Activated CD8-positive, alpha-beta memory T cell treated with anti-CD3 and anti-CD28 coated beads, Interleukin-2, amount 50 U/mL, for 48 hours (primary cell): ENCODE measurements at places on chromosomes 16 and 17.

- DNase-seq = no peak
Observed at GRCh38 chr16:739560-740458, 988 bp downstream of the CIAO3 start.

DNA sequence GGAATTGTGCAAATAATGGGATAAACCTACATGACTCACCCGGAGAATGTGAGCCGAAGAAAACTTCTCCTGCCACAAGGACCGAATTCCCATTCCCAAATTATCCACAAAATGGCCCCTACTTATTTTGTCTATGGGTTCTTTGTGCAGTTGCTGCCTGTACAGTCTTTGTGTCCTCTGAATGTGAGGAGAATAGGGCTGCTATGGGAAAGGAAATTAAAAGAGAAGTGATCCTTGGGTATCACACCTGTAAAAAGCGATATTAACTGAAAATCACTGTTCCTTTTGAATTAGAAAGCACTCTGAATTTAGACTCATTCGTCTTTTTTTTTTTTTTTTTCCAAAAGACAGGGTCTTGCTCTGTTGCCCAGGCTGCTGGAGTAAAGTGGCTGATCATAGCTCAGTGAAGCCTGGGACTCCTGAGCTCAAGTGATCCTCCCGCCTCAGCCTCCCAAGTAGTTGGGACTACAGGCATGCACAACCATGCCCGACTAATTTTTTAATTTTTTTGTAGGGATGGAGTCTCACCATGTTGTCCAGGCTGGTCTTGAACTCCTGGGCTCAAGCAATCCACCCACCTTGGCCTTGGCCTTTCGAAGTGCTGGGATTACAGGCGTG, 45.4 kb downstream of the CHD9 start:
- DNase-seq = no peak

DNA sequence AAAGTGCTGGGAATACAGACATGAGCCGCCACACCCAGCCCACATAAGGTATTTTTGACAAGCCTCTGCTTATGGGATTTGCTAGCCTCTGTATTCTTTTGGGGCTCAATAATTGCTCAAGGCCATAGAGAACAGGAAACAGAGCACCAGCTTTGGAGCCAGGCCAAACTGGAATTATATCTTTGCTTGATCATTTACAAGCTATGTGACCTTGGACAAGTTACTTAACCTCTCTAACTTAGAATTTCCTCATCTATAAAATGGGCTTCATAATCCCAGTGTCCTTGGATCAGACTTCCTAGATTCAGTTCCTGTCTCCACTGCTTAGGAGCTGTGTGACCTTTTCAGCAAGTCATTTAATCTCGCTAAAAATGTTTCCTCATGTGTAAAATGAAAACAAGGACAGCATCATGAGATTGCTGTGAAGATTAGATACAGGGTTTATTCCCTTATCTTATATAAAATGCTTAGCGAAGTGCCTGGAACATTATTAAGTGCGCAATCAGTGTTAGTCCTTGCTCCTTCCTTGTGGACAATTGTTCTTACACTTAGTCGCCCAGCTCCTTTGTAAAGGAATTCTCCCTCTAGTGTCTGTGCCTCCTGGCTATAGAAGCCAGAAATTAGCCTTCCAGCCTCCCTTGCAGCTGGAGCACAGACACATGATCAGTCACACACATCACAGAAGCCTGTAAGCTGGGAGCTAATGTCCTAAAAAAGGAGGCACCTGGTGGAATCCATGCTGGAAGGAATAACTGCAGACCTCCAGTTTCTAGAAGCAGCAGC, 16.6 kb downstream of the KRT9 start:
- no peak for DNase-seq

GRCh38 chr16:88014954-88015805, 63.9 kb downstream of the BANP start:
- no peak for DNase-seq

DNA sequence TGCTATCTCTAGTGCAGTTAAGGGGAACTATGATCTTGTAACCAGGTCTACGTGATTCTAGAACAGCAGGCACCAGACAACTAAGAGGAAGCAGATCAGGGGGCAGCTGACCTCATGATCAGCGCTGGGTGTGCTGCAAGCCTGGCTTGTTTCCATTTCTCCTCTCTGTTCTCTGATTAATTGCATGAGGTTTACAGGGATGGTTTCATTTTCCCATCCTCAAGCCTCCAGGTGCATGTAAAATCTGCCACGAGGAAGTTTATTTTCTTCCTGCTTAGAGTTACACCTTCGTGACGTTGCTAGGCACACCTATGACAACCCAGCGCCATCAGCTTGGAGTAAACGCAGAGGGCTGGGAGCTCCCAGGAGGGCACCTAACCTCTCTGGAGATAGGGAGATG, 4.3 kb upstream of the NUPR1 start:
- no peak for DNase-seq

- no peak for DNase-seq
Observed at GRCh38 chr16:81586977-81587625, 142.5 kb downstream of the CMIP start.

DNA sequence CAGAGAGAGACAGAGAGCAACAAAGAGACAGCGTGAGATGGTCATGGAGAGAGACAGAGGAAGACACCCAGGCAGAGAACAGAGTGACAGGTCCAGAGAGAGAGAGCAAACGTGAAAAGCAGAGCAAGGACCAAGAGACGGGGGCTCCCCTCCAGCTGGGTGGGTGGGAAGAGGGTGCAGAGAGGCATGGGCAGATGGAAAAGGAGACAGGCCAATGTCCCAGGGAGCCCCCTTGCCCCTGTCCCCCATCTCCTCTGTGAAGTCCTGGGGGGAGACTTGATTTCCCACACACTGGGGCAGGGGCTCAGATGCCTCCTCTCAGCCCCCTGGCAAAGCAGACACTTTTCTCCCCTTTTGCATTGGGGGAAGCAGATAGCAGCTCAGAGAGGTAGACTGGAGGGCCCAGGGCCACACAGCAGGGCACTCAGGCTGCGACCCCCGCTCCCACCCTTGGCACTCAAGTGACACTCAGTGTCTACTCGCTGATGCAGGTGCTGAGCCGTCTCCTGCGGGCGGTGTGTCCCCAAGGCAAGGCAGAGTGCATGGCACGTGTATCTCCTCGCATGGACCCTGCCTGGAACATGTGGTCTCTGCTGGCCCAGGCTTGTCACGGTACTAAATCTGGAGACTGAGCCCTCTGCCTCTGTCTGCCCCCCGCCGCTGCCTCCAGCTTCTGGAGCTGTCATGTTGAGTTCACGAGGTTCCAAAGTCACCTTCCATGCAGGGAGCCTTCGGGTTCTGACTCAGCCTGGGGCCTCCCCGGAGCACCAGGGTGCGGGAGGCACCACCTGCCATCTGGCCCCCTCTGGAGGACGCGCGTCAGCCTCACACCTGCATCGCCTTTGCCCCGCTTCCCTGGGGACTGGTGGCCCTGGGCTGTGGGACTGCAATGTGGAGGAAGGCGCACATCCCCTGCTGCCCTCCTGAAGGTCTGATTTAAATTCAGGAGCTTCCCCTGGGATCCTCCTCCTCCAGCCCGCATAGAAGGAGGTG, 215.9 kb upstream of the GSE1 start:
- no peak for DNase-seq

- no peak for DNase-seq
Observed at GRCh38 chr16:68202091-68202519, 33.8 kb downstream of the ESRP2 start.

DNA sequence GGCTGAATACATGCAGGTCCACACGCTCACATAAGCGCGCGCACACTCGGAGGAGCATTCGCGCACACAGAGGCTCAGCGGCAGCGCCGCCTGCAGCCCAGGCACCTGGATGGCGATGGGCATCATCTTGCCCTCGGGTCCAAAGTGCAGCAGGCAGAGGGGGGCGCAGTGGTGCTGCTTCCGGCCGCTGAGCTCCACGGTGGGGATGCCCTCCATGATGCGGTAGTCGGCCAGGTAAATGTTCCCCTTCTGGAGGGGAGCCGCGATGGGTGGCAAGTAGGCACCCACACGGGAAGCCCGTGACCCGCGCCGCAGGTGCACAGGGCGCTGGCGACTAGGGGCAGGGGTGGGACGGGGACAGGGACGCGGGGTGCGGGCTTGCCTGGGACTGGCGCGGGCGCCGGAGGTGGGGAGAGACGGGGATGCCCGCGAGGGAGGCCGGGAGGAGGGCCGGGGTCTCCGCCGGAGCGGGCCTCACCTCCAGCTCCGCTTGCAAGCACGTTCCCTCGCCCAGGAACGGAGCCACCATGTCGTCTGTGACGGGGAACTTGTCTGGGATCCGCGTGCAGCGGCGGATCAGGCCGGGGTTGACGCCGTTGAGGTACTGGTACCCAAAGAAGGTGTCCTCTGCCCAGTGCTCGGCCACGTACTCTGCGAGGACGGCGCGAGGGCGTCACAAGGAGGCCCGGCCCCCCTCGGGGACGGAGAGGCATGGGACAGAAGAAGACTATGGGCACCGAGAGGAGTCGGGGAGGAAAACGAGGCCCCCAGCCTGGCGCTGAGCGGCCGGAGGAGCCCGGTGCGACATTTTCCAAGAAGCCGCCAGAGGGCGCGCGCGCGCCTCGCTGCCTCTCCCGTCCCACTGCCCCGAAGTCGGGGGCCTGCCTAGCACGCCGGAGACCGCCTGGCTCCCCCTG, 8.0 kb downstream of the ALOX12B start:
- peak; percentile 94 for DNase-seq

- peak; percentile 89 for DNase-seq
Observed at GRCh38 chr17:74210191-74211140, 2.9 kb upstream of the TTYH2 start.

DNA sequence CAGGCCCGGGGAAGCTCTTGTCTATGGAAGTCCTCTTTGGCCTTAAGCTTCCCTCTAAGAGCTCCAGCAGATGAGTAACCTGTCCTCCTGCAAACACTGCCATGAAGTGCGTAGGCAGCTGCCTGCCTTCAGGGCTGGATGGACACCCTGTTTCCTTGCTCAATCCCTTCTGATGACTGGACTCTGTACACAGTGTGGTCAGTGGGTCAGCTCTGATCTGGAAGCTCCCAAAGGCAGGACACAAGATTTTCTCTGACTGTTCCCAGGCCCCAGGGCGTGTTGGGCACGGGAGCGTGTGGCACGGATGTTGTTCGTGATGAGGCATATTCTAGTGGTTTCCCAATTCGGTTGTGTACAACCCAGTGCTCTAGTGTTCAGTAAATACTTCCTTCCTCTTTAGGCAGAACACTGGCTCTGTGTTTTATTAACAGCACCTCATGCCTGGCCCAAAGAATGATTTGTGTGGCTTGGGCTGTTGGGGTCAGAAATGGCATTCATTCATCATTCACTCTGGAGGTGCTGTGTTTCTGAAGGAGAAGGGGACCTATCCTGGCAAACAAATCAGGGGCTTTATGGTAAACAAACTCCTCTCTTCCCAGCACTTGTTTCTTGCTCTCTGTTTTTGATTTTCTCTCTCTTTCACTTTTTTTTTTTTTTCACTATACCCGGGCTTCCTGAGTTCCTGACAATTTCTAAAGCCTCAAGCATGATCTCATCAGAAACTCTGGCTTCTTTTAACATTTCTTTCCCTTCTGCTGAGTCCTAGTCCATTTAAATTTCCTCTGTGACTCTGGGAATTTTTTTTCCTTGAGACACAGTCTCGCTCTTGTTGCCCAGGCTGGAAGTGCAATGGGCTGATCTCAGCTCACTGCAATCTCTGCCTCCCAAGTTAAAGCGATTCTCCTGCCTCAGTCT, 12.0 kb upstream of the RNF157 start:
- peak; percentile 68 for DNase-seq

DNA sequence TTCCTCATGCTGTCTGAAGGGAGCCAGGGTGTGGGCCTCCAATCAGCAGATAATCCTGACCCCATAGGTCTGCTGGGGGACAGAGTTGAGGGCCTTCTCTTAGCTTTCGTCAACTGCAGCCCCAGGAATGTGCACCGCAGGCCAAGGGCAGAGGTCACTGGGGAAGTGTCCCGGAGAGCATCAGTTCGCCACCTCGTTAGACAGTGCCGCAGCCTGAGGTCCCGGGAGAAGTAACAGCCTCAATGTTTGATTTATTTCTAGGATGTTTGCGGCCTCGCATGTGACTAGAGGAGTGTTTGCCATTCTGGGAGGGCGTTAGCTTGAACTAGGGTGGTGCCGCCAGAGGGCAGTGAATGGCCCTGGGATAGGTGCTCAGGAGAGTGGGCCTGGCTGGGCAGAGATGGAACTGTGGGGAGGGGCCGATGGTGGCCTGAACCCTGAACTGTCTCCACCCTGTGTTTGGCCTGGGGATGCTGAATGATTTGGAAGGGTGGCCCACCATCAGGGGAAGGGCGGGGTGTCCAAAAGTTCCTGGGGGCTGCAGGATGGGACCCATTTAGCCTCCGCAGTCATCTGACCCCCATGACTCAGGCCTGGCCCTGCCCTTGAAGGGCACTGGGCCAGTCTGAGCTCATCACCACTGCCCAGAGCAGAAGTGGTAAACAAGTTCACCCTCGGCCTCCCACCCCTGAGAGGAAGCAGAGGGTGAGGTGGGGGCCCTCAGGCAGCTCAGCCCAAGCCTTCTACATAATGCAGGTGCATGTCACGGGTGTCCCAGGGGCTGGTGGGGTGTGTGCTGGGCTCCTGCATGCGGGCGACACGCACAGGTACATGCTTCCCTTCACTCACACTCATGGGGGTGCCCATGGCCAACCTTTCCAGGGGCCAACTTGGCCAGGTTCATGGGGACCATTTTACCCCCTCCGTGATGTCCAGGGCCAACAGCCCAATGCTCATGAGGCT, 12.4 kb upstream of the TAC4 start:
- DNase-seq = no peak

DNA sequence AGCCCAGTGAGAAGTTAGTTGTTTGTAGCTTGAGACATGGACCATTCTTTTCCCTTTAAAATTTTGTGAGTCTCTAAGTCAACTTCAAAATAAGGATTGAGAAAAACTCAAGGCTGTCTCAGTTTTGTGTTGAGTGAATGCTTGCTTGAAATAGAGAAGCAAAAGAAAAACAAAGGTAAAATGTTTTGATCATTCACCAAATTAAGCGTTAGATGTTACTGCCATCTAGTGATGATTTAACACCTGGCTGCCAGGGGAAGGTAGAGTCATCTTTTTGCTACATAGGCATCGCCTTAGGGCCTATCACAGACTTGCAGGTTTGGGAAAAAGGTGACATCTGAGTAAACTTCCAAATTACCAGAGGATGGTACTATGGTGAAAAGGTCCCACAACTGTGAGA, 74.4 kb downstream of the PCTP start:
- DNase-seq = no peak

GRCh38 chr17:59330053-59330942, 1.2 kb upstream of the YPEL2 start:
- no peak for DNase-seq

- DNase-seq = no peak
Observed at GRCh38 chr16:58685084-58685449, 497 bp upstream of the SLC38A7 start.

DNA sequence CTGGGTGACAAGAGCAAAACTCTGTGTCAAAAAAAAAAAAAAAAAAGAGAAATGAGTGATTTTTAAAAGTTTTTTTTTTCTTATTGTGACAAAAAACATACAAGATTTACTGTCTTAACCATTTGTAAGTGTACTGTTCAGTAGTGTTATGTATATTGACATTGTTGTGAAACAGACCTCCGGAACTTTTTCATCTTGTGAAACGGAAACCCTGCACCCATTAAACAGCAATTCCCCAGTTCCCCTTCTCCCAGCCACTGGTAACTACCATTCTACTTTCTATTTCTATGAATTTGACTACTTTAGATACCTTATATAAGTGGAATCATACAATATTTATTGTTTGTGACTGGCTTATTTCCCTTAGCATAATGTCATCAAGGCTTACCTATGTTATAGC, 18.7 kb downstream of the DUS2 start:
- DNase-seq = no peak
